ENCODE measurements at places on chromosomes 11 and 22.
A peak's percentile ranks its signal among the peaks of the same experiment; 100 is the strongest.

- H3K4me1 ChIP-seq = peaks cover 22% of the 10 kb centered on the region
- no peak for DNase-seq
- H3K36me3 ChIP-seq = no peaks in the 10 kb centered on the region
- no peak overlapping the region for H3K27ac ChIP-seq
- no peak overlapping the region for H3K4me3 ChIP-seq
These were observed 15.0 kb downstream of the CRTAM start for GRCh38 chr11:122853261-122853660.

DNA sequence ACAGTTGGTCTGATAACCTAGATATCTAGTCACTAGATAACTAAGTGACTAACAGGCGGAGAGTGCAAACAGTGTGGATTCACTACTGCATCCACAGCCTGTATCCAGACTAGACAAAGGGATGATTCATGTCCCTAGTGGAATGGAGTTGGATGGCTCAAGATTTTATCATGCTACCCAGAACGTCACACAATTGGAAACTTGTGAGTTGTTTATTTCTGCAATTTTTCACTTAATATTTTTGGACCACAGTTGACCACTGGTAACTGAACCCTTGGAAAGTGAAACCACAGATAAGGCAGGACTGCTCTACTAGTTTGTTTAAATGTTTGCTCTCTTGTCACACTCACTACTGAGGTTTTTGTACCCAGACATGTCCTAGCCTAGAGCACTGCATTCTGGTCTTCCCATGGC, 76.0 kb downstream of the UBASH3B start:
- no peaks in the 10 kb centered on the region for H3K27me3 ChIP-seq
- peaks cover 36% of the 10 kb centered on the region for H3K4me1 ChIP-seq
- H3K27ac ChIP-seq = no peak overlapping the region
- peaks cover 22% of the 10 kb centered on the region for H3K36me3 ChIP-seq
- DNase-seq = no peak

DNA sequence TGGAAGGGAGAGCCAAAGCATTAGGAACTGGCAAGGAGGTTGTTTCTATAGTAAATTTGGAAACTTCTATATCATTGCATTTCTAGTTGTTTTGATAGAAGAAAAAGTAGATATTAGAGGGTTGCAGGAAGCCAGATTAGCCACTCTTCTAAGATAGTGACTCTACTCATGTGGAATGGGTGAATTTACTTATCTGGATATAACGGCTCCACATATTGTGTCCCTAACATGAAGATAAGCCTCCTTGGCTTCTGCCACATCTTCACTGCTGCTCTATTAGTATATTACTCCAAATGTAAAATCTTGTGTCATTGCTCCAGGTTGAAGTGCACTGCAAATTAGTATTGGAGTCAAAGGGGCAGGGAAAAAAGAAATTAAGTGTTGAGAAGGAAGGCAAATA, 283.3 kb downstream of the CASP12 start:
- no peaks in the 10 kb centered on the region for H3K36me3 ChIP-seq
- H3K4me3 ChIP-seq = no peak overlapping the region
- H3K27ac ChIP-seq = no peak overlapping the region
- DNase-seq = no peak
- no peaks in the 10 kb centered on the region for H3K4me1 ChIP-seq

GRCh38 chr11:114170226-114170625, 110.7 kb downstream of the ZBTB16 start:
- H3K27ac ChIP-seq = no peak overlapping the region
- no peaks in the 10 kb centered on the region for H3K36me3 ChIP-seq
- H3K27me3 ChIP-seq = no peaks in the 10 kb centered on the region
- H3K4me3 ChIP-seq = no peak overlapping the region

- peaks cover 34% of the 10 kb centered on the region for H3K27me3 ChIP-seq
- DNase-seq = no peak
- H3K4me1 ChIP-seq = peaks cover 5% of the 10 kb centered on the region
- no peak overlapping the region for H3K4me3 ChIP-seq
- H3K36me3 ChIP-seq = no peaks in the 10 kb centered on the region
- no peak overlapping the region for H3K27ac ChIP-seq
These were observed 33.1 kb downstream of the LRFN4 start for GRCh38 chr11:66889960-66890359.

DNA sequence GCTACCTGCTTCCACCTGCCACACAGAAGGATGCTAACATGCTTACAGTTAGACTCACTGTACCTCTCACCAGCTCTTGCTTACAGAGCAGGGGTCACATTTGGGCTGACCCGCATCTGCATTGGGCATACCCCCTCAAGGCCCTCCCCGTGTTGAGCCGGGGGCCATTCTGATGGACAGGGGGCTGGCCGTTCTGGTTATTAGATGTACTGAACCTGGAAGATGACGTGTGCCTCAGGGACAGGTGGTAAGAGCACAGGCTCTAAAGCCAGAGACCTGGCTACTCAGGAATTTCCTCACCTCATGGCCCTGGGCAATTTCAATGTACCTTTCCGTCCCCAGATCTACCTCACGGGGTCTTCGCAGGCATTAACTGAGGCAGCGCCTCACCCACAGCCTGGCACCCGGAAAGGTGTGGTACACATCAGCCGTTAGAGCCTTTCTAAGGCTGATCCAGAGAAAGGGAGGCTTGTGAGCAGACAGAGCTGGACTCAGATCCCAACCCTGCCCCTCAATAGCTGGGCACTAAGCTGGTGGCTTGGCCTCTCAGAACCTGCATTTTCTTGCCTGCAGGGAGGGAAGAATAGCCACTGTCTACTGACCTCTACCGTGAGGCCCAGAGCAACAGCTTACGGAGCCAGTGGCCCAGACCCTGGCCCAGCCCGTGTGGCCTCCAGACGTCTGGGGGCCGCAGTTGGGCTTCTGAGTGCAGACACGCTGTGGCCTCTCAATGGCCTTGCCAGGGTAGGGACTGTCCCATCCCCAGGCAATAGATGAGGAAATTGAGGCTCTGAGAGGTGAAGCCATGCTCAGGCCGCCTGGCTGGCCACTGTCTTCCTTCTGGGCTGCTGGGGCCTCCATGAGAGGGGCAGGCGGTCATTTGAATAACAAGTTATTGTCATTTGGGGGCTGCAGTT, 100.6 kb downstream of the MORC2 start:
- H3K36me3 ChIP-seq = no peaks in the 10 kb centered on the region
- no peaks in the 10 kb centered on the region for H3K4me1 ChIP-seq
- H3K4me3 ChIP-seq = no peak overlapping the region
- DNase-seq = no peak
- no peaks in the 10 kb centered on the region for H3K27me3 ChIP-seq

- H3K27me3 ChIP-seq = no peaks in the 10 kb centered on the region
- no peak for DNase-seq
- peaks cover 44% of the 10 kb centered on the region for H3K4me1 ChIP-seq
- H3K36me3 ChIP-seq = peaks cover 11% of the 10 kb centered on the region
- peak overlapping the region; percentile 88 for H3K27ac ChIP-seq
These were observed 115.9 kb upstream of the GRK3 start for GRCh38 chr22:25448435-25449051.

- H3K4me3 ChIP-seq = no peak overlapping the region
- peaks cover 27% of the 10 kb centered on the region for H3K27me3 ChIP-seq
- H3K27ac ChIP-seq = no peak overlapping the region
- DNase-seq = no peak
- peaks cover 6% of the 10 kb centered on the region for H3K4me1 ChIP-seq
These were observed 13.4 kb upstream of the TPCN2 start for GRCh38 chr11:69035150-69035945.

GRCh38 chr11:62954478-62954877, 30.3 kb downstream of the SLC22A6 start:
- no peak for DNase-seq
- no peak overlapping the region for H3K27ac ChIP-seq

DNA sequence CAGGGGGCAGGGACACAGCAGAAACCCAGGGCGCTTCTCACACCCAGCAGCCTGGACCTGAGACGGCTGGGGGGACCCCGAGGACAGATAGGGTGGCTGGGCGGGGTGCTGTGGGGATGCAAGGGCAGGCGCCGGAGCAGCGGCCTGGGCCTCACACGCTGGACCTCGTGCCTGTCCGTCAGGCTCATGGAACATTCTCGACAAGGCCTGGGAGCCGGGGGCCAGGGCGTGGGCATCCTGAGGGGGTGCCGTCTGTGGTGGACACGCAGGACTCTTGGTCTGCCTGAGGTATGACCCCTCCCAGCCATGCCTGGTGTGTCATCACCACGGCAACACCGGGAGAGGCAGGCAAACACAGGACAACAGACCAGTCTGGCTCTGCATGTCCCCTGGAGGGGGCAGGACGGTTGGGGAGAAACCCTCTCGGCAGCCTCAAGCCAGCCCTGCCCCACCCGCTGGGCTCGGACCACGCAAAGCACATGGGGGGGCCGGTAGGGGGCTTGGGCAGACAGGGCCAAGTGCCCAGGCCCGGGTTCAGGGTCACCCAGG, 21.4 kb downstream of the MRPL23 start:
- DNase-seq = no peak
- no peak overlapping the region for H3K27ac ChIP-seq
- H3K4me1 ChIP-seq = no peaks in the 10 kb centered on the region
- no peaks in the 10 kb centered on the region for H3K36me3 ChIP-seq
- H3K4me3 ChIP-seq = no peak overlapping the region

DNA sequence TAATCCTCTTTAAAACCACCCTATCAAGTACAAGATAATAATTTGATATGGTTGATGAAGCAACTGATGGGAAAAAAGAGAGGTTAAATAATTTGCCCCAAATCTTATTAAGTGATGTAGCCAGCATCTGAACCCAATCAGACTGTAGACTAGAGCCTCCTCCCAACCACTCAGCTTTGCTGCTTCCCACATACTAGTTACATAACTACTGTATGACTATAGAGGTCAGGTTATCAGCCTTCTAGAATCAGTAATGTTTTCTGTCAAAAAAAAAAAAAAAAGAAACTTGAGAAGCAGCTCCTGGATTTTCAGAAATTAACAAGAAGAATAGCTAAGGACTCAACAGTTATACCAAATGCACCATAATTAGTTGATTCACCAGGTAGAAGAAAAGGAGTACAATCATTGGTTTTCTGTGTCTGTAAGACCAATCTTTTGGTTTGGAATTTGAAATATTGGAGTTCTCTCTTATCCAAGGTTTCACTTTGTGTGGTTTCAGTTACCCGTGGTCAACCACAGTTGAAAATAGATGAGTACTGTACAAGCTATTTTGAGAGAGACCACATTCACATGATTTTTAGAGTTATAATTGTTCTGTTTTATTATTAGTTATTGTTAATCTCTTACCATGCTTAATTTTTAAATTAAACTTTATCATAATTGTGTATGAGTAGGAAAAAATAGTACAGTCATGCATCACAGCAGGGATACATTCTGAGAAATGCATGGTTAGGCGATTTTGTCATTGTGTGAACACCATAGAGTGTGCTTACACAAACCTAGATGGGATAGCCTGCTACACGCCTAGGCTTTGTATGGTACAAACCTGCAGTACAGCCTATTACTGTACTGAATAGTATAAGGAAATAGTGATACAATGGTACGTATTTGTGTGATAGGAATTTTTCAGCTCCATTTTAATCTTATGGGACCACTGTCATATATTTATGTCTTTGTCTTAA, 72.2 kb downstream of the PDHX start:
- no peaks in the 10 kb centered on the region for H3K27me3 ChIP-seq
- no peak overlapping the region for H3K27ac ChIP-seq
- peaks cover 15% of the 10 kb centered on the region for H3K4me1 ChIP-seq
- H3K36me3 ChIP-seq = peaks cover 34% of the 10 kb centered on the region
- DNase-seq = no peak
- H3K4me3 ChIP-seq = no peak overlapping the region

GRCh38 chr22:19775496-19776325, 15.1 kb downstream of the TBX1 start:
- H3K27me3 ChIP-seq = peaks cover 86% of the 10 kb centered on the region
- peak; percentile 33 for DNase-seq
- H3K4me1 ChIP-seq = peaks cover 25% of the 10 kb centered on the region
- no peak overlapping the region for H3K4me3 ChIP-seq
- no peaks in the 10 kb centered on the region for H3K36me3 ChIP-seq
- H3K27ac ChIP-seq = no peak overlapping the region

GRCh38 chr11:81569999-81570398, 1163.7 kb downstream of the FAM181B start:
- no peaks in the 10 kb centered on the region for H3K27me3 ChIP-seq
- no peaks in the 10 kb centered on the region for H3K4me1 ChIP-seq
- no peaks in the 10 kb centered on the region for H3K36me3 ChIP-seq
- no peak for DNase-seq

DNA sequence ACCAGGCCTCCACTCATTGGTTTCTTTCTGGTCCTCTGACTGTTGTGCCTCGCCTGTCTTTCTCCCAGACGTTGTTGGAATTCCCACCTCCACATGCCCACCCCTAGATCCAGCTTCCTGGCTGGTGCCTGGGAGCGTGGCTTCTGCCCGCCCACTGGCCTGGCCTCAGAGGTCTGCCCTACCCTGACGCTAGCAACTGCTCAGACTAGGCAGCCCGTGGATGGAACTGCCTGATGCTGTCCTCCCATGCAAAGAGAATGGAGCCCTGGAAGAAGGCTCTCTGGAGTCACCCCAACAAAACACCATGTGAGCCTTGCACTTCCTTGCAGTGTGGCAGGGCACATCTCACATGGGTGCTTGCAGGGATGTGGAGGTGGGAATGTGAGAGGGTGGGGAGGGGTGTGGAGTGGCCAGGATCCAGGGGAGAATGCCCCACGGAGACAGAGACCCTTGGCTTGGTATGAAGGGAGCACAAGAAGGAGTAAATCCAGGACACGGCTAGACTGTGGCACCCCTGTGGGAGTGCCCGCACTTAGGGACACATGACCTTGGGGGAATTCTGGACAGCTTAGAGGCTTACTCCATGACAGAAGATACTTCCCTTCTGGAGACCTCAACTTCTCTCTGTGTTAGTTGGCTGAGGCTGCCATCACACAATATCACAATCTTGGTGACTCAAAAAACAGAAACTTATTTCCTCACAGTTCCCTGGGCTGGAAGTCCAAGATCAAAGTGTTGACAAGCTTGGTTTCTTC, 22.5 kb upstream of the ADA2 start:
- H3K4me3 ChIP-seq = no peak overlapping the region
- no peaks in the 10 kb centered on the region for H3K27me3 ChIP-seq

- no peak overlapping the region for H3K4me3 ChIP-seq
- no peak for DNase-seq
- no peaks in the 10 kb centered on the region for H3K4me1 ChIP-seq
- H3K27me3 ChIP-seq = peaks cover 4% of the 10 kb centered on the region
These were observed 154.7 kb downstream of the BARX2 start for GRCh38 chr11:129530154-129530895.

GRCh38 chr22:27424319-27424718, 377.2 kb downstream of the MN1 start:
- H3K4me3 ChIP-seq = no peak overlapping the region
- peaks cover 26% of the 10 kb centered on the region for H3K27me3 ChIP-seq
- H3K36me3 ChIP-seq = no peaks in the 10 kb centered on the region
- H3K4me1 ChIP-seq = no peaks in the 10 kb centered on the region
- no peak overlapping the region for H3K27ac ChIP-seq
